ENCODE measurements at places on chromosomes 3 and 15.

- no peak for DNase-seq
Observed at GRCh38 chr3:52451237-52452083, 2.4 kb downstream of the TNNC1 start.

DNA sequence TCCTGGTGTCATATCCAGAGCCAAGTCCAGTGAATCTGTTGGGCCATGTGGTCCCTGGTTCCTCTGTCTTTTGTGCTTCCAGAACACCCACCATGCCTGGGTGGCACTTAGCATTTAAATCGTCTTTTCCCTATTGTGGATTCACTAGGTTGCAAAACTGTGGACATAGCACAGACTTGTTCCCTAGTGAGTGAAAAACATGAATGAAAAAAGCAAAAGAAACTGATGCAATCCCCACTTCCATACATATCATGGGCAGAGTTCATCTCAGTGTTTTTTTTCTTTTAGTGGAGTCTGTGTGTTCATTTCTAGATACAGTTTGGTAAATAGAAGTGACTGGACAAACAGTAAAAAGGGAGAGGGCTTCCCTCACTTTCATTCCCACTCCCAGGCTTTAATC is 170.5 kb downstream of the SLCO3A1 start:
- no peak for DNase-seq

DNA sequence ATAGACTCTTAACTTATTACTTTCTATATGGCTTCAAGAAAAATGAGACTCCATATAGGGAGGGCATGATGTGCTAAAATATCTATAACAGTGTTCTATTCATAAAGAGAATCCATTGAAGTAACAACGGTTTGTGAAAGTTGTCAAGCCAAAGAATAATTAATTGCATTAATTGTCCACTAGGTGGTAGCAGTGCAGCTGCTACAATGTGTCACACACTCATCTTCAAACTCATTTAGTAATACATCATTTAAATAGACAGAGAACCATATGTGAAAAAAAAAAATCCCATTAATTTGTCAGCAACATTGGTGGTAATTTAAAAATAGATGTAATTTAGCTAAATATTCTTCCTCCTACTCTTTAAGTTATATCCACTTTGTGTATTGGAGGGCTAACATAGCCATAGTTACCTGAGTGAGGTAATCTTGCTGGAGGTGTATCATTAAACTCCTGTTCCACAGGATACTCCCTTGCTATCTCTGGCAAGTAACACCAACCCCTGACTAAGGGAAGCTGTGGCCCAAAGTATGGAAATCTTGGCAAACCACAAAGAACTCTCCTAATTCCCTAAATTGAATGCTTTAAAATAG is 3.7 kb upstream of the CPA3 start:
- no peak for DNase-seq

DNA sequence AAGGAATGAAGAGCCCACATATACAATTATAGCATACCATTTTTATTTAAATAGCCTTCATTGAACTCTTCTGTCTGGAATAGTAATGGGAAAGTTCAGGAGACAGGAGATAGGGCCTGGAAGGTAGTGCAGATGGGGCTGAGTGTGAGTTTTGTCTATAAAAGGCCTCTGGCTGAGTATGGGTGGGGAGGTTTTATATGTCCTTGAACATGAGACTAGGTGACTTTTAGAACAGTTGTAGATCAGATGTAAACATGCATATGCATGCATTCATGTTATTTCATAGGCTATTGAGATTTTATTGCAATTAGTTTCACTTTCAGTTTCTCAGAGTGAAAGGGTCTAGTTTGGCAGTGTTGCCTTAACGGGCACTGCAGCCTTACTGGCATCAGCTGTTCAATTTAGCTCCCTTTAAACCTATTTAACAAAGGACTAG is 27.1 kb downstream of the CGGBP1 start:
- peak; percentile 17 for DNase-seq

- DNase-seq = no peak
Observed at GRCh38 chr3:107100573-107100972, 276.7 kb upstream of the CCDC54 start.

GRCh38 chr15:71443538-71443937 is 328.3 kb downstream of the THSD4 start:
- peak; percentile 40 for DNase-seq

DNA sequence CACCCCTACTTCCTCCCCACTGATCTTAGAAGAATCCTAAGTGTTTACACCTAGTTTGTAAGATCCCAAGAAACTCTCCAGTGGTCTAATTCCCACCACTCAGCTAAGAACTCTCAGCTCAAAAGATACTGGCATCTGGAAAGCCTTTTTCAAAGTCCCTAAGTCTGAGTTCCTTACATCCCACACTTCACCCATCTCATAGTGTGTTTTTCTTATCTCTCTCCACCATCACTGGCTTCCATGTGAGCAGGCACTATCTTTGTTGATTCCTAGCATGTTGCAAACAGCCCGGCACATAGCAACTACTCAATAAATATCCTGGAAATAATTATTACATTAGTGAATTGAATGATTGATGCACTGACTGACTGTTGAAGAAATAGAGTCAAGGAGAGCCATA is 173.7 kb downstream of the FHIT start:
- DNase-seq = no peak

- peak; percentile 43 for DNase-seq
Observed at GRCh38 chr15:70406617-70407335, 309.1 kb upstream of the TLE3 start.

DNA sequence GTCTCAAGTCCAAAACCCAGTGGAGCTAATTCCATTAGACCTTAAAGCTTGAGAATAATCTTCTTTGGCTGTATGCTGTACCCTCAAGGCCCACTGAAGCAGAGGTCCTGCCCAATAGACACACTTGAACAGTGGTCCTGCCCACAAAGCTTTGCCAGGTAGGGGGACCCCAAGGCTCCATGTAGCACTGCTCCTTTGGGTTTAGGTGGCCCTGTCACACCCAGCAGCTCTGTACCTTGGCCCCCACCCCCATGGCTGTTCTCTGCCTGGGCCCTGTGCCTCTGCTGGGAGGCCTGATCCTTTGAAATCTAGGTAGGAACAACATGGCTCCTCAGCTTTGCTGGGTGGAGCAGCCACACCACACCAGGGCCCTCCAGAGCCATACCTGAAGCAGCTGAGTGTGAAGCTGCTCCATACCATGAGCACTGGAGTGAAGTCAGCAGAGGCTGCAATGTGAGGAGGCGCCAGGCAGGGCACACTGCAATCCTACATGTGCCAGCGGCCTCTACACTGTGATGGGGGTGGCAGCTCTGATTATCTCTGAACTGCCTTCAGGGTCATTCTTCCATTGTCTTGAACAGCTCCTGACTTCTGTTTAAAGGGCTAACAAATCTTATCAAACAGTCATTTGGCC is 188.0 kb upstream of the CCDC54 start:
- DNase-seq = no peak

- DNase-seq = no peak
Observed at GRCh38 chr15:35479423-35479822, 66.5 kb downstream of the DPH6 start.

DNA sequence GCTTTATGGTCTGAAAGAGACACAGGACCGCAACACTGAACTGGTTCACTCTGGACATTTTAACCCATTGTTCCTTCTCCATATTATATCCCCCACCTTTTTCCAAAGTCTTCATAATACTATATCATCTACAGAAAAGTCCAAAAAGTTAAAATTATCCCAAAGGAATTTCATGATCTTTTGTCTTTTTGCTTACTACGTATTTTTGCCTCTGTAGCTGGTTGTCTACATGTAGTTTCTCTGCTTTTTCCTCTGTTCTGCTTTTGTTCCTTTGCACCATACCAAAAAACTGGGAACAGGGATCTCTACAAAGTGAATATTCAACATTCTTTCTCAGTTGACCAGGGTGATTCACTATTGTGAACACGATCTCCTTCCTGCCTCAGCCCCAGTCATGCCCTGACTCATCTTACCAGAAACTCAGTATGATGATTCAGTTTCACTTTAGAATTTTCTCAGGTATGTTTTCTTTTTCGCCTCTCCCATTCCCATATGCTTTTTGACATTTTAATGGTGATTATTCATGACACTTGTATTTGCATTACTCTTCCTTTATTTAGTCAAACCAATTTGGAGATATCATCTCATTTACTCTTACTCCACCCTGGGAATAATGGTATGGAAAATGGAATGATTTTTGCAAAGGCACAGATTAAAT is 14.5 kb downstream of the EMC4 start:
- DNase-seq = no peak

All from right kidney (tissue), 9 donors.